ENCODE measurements at places on chromosomes 2 and 18.

DNA sequence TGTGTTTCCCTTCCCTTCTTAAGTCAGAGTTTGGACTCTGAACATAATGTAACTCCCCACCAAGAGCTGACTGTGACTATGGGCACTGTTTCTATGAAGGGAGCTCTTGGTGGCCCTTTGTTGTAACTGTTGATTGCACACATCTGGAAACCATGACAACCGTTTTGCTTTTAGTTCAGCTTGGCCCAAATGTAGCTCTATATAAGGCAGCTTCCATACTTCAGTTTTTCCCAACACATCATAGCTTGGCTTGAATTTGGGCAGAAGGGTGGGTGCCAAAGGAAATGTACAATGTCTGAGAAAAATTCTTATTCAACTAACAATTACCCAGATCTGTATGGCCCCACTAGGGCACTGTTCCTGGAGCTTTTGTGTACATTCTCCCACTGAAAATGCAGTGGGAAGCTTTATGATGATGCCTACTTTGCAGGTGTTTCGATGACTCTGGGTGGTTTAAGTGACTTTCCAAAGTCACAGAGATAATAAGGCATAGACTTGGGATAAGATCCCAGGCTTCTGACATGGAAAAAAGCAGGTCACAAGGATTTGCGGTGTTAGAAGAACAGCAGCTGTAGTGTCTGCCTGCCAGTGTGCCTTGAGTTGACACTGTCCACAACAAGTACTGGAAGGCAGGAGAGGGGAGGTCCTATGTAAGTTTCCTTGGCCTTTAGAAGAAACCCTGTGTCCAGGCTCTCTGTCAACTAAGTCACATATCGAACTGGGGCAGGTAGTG, 2.4 kb upstream of the CETN1 start:
- DNase-seq: no peak

GRCh38 chr2:105034170-105034569, 3.7 kb upstream of the MRPS9 start:
- DNase-seq: no peak

GRCh38 chr18:26504831-26505230, 43.5 kb downstream of the KCTD1 start:
- DNase-seq: no peak

DNA sequence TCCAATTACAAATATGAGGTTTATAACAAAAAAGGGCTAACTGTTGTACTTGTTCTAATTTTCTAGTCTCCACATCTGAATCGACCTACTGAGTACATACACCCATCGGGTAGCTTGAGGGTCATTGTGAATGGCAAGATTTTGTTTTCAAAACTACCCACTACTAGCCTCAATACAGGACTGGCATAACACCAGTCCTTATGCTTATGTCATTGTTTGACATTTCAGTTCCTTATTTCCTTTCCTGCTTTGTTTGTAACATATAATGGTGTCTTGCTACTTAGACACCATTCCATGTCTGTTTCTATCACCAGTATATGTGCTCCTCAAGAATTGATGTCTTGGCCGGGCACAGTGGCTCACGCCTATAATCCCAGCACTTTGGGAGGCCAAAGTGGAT, 86.0 kb downstream of the EPHA4 start:
- DNase-seq: no peak

DNA sequence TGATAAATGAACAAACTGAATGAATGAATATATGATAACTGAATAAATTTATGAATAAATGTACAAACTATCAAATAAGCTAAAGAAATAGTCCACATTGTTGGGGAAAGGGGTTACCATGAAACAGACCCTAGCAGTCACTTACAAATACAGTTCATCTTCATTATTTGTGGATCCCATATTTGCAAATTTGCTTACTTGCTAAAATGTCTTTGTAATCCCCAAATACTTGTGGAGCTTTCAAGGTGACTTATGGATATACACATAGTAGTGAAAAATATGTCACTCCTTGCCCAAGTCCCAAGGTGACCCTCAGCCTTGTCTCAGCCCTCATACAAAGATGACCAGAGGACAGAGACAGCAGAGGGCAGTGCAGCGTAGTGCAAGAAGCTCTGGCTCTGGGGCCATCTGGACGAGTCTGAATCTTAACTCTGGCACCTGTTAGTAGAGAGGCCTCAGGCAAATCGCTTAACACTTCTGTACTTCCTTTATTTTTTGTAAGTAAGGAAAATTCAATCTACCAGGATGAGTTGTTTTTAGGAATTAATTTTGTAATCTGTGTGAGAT, 3.1 kb downstream of the PAIP2B start:
- peak; percentile 6 for DNase-seq

- DNase-seq: no peak
These were observed 58.1 kb downstream of the SKA1 start for GRCh38 chr18:50432915-50433314.

DNA sequence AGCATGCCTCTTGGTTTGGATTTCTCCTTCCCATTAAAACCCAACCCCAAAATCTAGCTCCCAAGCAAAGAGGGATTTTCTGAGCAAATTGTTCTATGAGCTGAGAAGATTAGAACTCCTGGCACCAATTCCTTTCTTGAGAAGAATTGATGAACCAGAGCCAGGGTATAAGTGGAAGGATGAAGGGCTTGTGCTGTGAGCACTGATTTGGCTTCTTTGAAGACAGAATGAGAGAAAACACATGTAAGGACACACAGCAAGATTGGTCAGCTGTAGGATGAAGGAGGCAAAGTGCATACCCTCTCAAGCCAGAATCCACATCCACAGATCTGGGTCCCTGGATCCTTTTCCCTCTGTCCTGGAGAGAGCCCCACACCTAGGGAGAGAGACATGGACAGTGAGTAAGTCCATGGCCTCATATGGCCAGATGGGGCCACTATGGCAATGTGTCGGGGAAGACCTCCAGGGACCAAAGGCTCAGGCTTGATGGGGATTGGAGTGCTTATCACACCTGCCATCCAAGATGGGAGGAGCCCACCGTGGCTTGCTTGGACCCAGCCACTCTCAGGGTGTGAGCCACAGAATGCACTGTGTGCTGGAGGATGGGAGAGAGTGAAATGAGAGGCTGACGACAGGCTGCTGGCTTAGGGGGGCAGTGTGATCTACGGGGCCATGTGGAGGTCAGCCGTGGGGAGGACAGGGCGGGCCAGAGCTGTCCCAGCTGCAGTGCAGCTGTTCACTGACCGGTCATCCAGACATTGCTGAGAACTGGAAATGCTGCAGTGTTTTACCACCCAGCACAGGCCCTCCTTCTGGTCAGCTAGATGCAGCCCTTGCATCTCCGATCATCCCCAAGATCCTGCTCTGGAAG, 339.8 kb downstream of the CYP26B1 start:
- DNase-seq: no peak

DNA sequence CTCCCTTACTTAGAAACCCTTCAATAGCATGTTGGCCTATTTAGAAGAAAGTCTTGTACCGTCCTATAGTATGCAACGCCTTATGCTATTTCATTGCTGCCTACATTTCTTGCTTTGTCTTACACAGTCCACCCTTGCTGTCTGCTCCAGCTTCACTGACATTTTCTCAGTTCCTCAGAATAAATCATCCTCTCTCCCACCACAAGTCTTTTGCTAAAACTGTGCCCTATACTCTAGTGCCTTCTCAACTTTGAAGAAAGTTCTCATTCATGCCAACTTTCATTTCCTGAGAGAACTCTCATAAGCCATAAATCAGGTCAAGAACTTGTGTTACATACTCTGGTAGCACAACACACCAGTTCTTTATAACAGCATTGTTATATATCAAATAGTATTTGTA, 54.3 kb upstream of the COL3A1 start:
- DNase-seq: no peak

DNA sequence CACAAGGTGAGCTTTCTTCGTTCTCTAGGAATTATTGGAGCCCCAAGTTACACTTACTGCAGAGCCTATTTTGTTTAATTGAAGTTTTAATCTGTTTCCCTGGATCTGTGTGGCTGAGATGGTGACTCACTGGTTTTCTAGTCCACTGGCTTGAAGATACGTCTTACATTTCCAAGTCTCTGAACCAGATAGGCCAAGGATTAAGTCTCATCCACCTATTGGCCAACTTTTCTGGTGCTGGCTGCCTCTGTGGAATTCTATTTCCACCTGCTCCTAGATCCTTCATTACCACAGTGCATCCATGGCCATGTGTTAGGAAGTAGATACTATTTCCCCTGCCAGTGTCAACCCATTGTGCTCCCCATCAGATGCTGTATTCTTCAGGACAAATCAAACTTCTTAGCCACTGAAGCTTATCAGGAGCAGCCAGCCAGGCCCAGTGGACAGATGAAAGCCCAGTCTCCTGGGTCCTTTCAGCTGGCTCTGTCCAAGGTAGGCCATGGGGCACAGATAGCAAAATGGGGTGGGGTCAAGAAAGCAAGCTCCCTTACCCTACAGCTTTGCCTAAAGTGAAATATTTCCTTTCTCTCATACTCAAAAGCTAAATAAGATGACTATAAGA, 198.8 kb upstream of the TCF4 start:
- peak; percentile 12 for DNase-seq

DNA sequence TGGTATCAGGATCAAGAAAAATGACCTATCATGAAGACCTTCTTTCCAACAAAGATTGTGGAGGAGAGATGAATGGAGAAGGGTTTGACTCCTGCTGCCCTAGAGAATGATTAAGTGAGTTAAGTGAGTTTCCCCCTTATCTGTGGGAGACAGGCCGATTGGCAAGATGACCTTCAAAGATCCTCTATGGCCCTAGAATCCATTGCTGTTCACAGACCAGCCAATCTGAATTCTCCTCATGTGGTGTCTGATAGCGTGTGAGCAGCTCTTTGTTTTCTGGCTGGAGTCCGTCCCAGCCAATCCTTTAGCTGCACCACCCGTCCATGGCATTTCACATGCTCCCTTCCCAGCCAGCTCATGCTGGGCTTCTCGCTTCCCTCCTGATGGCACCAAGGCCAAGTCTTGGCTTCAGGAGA, 79.4 kb downstream of the MARCHF4 start:
- DNase-seq: no peak

DNA sequence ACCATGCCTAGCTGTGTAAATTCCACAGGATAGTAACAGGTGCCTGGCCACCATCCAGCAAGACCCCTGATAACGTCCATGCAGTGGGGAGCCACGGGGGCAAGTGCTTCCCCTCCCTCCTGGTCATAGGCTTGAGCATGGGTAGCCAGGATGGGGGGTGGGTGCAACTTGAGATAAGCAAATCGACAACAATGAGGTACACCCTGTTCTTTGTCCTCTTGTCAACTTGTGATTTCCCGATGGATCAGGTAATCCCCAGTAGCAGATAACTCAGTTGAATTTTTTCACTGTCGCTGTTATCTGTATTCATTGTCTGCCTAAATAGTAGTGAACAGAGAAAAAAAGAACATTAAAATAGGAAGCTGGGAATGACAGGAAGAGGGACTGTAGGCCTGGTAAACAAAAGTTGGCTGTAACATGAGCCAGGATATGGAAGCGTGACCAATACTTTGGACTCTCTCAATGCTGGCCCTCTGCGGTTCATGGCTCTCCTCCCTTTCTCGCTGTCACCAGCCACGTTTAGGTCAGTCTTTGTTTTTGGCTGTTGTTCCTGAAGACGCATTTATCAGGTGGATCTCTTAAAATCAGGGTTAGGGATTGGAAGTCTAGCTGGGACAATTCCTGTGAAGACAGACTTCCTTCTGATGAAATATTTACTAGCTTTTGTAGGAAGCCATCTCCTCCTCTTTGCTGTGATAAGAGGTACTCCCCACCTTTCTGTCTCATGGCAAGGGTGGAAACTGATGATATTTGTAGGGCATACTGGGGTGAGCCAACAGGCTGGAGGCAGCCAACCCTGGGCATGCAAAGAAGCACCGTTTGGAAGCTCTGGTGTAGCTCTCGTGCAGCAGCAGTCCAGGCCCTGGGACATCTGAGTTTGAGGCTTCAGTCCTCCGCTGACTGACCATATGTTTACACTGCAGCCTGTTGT, 42.4 kb downstream of the TCF7L1 start:
- DNase-seq: no peak

GRCh38 chr2:19300961-19301360, 57.5 kb downstream of the OSR1 start:
- DNase-seq: no peak

DNA sequence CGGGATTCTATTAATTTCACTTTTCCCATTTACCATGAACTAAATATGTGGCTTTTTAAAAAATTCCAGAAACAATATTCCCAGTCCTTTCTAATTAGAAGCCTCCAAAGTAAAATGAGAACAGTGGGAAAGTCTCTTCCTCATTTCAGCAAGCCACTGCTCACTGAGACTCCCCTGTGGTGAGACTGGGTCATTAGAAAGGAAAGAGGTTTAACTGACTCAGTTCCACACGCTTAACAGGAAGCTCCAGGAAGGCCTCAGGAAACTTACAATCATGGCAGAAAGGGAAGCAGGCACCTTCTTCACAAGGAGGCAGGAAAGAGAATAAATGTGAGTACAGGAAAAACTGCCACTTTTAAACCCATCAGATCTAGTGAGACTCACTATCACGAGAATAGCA, 258.9 kb upstream of the CHAC2 start:
- no peak for DNase-seq

GRCh38 chr2:108165729-108166128, 74.0 kb upstream of the SULT1C3 start:
- no peak for DNase-seq

GRCh38 chr18:11324956-11325882, 175.8 kb upstream of the PIEZO2 start:
- DNase-seq: peak; percentile 56

DNA sequence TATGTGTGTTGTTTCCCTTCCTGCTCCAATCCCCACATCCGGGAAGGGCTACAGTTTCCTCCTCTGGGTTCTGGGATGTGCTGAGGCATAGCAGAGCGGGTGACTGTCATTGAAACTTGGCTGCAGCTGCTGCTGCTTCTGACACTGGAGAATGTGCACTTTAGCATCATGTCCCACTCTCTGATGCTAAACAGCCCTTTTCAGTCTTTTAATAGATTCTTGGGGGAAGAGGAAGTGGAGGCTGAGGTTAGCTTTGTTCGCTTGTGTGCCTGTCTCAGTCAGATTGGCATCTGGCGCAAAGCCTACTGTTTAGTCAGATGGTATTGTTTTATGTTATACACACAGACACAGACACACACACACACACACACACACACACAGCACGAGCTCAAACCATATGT, 136.5 kb upstream of the RND3 start:
- no peak for DNase-seq

- no peak for DNase-seq
These were observed 209.4 kb downstream of the ZEB2 start for GRCh38 chr2:144310484-144310883.

- DNase-seq: no peak
These were observed 28.0 kb upstream of the MARCO start for GRCh38 chr2:118913803-118914645.

DNA sequence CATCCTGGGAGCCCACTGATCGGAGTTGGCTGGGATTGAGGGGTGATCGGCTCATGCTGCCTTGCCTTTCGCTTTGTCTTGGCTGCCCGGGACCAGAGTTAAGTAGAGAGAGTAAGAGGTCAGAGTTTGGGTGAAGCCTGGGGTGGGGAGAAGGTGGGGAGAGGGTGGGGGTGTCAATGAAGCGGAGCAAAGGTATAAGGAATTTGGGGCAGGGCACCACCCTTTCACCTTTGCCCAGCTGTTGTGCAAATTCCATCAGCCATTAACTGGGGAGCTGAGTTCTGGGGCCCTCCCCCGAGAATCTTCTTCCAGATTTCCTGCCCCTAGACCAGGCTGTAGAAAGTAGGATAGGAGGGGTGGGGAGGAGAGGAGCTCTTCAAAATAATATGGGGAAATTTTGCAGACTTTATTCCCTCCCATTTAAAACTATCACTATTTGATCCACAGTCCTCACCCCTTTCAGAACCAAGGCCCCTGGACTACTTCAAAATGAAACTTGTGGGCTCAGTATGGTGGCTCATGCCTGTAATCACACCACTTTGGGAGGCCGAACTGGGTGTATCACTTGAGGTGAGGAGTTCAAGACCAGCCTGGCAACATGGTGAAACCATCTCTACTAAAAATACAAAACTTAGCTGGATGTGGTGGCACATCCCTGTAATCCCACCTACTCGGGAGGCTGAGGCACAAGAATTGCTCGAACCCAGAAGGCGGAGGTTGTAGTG, at the start of gene SLC23A3:
Gene SLC23A3, minus strand, starts transcription at position 100 of the 725 bp plus-strand sequence. Its CDS starts 45 bp downstream, at position 55.
- DNase-seq: no peak
